ENCODE measurements at places on chromosomes 2 and 18.

DNA sequence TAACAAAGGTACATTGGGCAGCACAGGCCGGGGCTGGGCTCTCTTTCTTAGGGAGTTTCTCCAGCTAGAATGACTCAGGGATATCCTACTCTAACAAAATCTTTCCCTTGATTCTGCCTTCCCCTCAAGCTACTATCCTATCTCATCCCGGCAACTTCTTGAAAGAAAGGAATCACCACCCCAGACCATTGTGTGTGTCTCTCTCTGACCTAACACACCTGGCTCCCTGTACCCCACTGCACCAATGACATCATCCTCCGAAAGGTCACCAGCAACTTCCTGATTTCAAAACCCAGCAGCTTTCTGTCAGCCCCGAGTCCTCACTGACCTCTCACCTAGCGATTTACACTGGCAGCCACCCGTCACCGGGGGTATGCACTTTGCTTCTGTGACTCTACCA, 72.1 kb upstream of the MAP4K4 start:
- no peak for DNase-seq

DNA sequence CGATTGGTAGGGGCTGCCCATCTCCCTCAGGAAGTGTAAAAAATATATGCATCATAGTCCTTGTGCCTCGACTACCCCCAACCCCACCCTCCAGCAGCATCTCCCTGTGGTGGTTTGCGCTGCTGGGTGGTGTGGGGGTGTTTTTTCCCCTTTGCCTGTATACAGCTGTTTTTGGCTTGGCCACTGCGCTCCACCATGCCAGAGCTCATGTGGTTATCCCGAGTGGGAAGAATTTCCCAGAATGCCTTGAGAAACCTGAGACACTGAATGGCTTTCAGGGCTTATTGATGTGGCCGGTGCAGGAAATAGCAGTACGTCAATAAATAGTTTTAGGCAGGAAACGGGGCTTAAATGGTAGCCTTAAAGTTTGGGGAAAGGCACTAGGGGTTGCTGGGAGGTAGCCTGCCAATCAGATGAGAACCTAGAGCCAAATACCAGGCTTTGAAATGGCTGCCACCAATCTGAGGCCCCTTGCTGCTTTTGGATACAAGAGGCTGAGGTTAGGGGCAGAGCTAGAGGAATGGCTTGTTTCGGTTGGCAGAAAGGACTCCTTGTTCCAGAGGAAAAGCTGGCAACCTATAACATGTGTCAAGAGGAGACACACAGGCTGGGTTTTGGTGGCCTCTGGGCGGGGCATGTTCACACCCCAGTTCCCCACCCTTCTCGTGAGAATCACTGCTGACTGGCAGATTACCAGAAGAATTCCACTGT, 144.1 kb downstream of the SMAD7 start:
- DNase-seq = no peak

- peak; percentile 40 for DNase-seq
Observed at GRCh38 chr2:105329561-105330495, at the start of gene TGFBRAP1. Gene TGFBRAP1 (minus strand): TSS chr2:105329735. CDS start chr2:105308301, 21,434 bp downstream.

GRCh38 chr2:54903736-54904554, 146.3 kb downstream of the RTN4 start:
- no peak for DNase-seq

GRCh38 chr2:61100801-61101200, 35.1 kb downstream of the SANBR start:
- no peak for DNase-seq

GRCh38 chr2:133197156-133197555, 371.1 kb downstream of the NCKAP5 start:
- no peak for DNase-seq

- no peak for DNase-seq
Observed at GRCh38 chr2:55743583-55743982, 49.9 kb upstream of the PNPT1 start.

- DNase-seq = peak; percentile 32
Observed at GRCh38 chr2:72893594-72894319, 6.5 kb downstream of the SPR start.

DNA sequence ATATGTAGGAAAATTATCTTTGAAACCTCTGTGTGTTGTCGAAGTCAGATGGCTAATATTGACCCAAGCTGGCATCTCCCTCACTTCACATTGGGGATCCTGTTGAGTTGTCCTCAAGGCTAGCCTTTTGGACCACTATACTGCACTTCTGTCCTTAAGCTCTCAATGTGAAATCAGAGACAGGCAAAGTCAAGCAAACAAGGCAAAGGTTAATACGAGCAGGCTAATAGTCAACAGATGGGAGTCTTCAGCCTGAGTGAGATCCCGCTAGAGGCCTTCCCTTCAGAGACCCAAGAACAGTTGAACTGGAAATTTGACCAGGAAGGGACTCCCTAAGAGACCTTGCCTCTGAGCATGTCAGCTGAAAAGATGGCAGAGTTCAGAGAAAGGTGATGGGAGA, 475.4 kb downstream of the PARD3B start:
- DNase-seq = no peak

DNA sequence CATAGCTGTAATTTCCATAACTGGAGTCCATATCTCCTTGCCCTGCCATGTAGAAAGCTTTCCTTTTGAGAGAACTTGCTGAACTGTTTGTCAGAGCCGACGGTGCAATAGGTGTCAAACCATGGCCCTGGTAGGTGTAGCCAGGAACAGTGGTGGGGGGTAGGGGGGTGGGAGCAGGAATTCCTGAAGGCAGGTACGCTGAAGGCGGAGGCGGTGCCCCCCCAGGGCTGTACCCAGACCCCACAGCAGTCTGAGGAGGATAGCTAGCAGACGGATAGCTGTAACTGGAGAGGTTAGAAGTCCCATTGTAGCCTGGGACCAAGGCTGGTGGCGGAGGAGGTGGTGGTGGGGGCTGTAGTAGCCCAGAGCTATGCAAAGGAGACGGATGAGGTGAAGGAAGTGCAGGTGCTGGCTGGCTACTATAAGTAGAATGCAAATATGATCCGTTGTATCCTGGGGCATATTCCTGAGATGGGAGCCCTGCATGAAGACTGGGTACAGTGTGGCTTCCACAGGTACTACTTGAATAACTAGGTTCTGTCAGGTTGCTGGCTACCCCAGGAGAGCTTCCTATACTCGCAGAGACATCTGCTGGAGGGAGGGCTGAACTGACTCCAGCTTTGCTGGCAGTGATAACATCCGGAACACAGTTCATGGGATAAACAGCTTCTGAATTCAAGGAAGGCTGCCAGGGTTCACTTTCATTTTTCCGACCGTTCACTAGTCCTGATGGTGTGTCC, 124.8 kb downstream of the FIGN start:
- peak; percentile 24 for DNase-seq

DNA sequence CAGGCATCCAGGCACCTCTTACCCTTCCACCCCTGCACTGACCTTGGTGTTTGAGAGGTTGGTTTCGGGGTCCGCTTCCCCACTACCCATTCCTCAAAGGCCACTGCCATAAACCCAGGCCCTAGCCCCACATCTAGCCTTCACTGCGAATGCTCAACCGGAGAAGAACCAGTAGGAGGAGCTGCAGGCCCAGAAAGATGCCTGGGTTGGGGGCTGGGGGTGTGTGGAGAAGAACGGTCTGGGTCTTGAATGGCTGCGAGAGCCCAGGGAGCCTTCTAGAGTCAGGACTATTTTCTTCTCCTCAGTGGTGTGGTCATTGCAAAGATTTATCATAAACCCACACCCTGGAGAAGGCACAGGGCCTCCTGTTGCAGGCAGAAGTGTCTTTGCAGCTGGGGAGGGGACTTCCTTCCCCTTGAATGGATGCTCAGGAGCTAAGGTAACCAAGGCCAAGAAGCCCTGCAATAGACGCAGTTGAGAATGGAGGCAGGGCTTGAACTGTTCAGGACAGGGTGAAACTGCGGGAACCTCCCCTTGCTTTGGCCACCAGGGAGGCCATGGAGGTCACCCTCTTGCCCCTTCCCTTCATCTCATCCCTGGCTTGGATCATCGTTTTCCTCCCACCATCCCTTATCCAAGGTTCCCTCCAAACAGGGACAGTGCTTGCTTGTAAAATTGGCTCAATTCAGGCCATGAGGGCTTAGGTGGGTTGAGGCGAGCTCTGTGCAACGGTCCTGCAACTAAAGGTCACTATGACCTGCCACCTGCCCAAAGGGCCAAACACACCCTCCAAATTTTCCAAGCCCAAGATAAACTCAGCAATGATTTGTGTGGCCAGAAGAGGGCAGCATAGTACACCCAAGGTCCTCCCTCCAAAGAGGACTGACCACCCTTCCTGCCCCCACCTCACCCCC, 20.9 kb downstream of the THNSL2 start:
- peak; percentile 5 for DNase-seq

- DNase-seq = no peak
Observed at GRCh38 chr2:69188182-69188900, 175.4 kb downstream of the ANTXR1 start.

GRCh38 chr2:5074733-5075132, 617.5 kb upstream of the SOX11 start:
- DNase-seq = no peak

DNA sequence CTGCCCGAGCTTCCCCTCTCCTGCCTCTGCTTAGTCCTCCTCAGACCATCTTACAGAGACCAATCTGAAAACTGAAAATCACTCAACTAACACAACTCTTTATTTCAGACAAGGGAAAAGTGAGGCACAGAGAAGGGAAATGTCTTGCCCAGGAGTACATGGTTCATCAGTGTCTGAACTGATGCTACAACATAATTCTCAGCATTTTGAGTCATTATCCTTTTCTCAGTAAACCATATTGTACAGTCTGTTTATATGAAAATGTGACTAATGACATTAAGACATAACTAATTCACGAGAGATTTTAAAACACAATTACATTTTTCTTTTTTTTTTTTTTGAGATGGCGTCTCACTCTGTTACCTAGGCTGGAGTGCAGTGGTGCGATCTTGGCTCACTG, 62.7 kb downstream of the ITSN2 start:
- DNase-seq = no peak

DNA sequence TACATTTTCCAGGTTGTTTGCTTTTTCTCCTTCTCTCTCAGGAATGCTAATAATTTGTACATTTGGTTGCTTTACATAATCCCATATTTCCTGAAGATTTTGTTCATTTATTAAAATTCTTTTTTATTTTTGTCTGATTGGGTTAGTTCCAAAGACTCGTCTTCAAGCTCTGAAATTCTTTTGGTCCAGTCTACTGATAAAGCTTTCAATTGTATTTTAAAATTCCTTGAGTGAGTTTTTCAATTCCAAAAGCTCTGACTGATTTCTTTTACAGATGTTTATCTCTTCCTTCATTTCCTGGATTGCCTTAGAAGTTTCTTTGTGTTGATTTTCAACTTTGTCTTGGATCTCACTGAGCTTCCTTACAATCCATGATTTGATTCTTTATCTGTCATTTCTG, 50.0 kb downstream of the MBOAT2 start:
- no peak for DNase-seq

GRCh38 chr2:69933839-69934613, 19.1 kb downstream of the MXD1 start:
- DNase-seq = no peak

- DNase-seq = no peak
Observed at GRCh38 chr2:28327581-28327955, 65.1 kb upstream of the FOSL2 start.

DNA sequence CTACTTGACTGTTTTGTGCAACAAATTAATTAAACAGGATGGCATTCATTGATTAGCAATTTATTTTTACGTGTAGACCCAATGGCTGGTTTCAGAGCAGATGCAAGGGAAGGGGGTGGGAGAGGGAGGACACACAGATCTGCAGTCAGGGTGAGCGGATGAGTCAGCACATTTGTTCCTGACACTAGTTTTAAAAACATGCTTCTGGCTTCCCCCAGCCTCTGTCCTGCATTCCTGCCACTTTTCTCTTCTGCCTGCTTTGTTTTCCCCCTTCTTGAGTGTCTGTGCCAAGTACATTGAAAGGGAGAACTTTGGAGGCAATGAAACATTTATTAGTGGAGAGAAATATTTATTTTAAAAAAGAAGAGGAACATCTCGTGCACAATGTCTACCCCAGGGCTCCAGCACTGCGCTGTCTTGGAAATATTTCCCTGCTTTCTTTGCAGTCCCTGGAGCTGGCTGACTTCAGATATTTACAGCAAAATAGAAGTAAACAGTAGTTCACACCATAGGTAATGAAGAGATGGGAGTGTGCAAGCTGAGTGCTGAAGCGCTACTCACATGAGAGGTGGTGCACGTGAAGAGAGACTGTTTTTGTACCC, 52.2 kb downstream of the NRP2 start:
- no peak for DNase-seq

- DNase-seq = no peak
Observed at GRCh38 chr2:8437949-8438400, 243.9 kb upstream of the ID2 start.

GRCh38 chr2:68411397-68412126, 46.5 kb downstream of the PLEK start:
- DNase-seq = no peak

DNA sequence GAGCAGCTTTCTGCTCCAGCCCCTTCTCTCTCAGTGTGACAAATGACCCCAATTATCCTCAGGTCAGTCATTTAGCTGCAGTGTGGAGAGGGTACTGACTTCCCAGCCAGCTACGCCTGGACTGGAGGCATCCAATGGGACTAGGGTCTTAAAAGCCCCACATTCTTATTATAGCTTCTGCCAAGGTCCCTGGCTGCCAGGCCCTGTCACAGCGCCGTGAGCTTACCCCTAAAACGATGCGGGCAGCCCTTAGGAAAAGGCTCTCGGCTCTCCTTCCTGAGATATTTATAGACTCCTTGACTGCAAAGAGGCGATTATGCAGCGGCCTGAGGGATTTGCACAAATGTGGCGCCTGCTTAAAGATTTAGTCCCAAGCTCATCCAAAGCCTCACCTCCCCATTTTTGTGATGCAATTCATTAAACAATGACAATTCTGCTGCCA, 69.2 kb upstream of the EDAR start:
- no peak for DNase-seq

DNA sequence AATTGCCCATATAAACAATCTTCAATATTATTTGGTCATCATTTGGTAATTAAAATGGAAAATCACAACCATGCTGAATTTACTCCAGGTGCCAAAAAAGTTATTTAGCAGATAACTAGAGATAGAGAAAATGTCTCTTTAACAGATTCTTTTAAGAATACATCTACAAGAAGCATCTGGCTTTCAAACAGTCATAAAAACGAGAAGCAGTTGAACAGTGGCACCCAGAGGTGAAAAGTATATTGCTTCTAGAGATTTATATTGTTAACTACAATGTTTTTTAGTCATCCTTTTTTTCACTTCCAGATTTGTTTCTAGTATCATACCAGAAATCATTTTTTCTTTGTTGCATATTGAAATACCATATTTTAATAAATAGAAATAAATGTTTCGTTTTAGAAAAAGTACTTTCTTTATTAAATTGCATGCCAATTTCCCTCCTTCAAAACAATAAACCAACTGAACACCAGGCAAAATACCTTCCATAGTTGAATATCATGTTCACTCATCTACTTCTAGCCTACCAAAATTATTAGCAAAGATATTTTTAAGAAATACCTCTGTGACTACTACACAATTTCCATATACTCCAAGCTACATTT, 65.4 kb upstream of the HNRNPA3 start:
- peak; percentile 83 for DNase-seq

All from G401 (cell line).